Aorta (tissue), 5 donors: ENCODE measurements at places on chromosomes 6 and 20. TPM values are rescaled to one million over a fixed set of nuclear protein-coding genes. Genes with fewer than 3 reads are reported as not detected.

GRCh38 chr6:35368038-35368887 lies 25.9 kb downstream of the PPARD start:
- H3K27me3 ChIP-seq = no peaks in the 10 kb centered on the region
- H3K4me1 ChIP-seq = no peaks in the 10 kb centered on the region
- peak; percentile 57 for DNase-seq
- no peaks in the 10 kb centered on the region for H3K36me3 ChIP-seq
- H3K27ac ChIP-seq = no peak overlapping the region

DNA sequence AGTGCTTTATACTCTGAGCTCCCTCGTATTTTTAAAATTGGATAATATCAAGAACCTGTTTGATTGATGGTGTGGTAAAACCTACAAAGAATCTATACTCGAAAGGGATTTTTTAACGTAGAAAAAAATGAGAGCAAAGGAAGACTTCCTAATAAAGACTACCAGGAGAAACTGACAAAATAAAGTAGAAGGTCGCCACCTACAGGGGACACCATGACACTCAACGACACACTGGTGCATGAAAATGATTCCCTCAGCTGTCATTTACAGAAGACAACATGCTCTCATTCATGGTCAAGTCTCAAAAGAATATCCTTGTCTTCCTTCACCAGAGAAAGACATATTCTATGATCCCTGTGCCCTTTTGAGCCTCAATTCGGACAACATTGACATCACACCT lies 10.1 kb upstream of the NHSL1 start:
- no peaks in the 10 kb centered on the region for H3K4me1 ChIP-seq
- H3K27me3 ChIP-seq = no peaks in the 10 kb centered on the region
- H3K27ac ChIP-seq = no peak overlapping the region
- H3K4me3 ChIP-seq = no peak overlapping the region
- no peaks in the 10 kb centered on the region for H3K36me3 ChIP-seq

DNA sequence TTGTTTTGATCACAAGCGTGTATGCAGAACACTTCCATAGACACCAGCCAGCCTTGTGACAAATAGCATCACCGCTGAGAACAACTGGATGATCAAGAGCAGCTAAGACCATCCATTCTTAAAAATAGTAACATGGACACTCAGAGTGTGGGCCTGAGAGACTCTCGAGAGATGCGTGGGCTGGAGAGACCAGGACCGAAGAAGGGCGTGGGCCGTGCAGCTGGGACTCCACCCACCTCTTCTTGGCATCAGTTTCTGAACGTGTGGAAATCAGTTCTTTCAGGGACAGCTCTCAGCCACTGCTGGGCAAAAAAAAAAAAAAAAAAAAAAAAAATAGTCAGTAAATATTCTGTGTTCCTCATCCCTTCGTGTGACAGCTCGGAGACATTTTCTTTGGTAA lies 314.5 kb upstream of the CDH4 start:
- no peak overlapping the region for H3K4me3 ChIP-seq
- H3K4me1 ChIP-seq = no peaks in the 10 kb centered on the region
- H3K36me3 ChIP-seq = no peaks in the 10 kb centered on the region
- DNase-seq = no peak
- H3K27ac ChIP-seq = no peak overlapping the region

- H3K36me3 ChIP-seq = no peaks in the 10 kb centered on the region
- no peak overlapping the region for H3K27ac ChIP-seq
- DNase-seq = no peak
- no peaks in the 10 kb centered on the region for H3K27me3 ChIP-seq
These were observed 48.0 kb downstream of the MUC22 start for GRCh38 chr6:31058128-31058894.

DNA sequence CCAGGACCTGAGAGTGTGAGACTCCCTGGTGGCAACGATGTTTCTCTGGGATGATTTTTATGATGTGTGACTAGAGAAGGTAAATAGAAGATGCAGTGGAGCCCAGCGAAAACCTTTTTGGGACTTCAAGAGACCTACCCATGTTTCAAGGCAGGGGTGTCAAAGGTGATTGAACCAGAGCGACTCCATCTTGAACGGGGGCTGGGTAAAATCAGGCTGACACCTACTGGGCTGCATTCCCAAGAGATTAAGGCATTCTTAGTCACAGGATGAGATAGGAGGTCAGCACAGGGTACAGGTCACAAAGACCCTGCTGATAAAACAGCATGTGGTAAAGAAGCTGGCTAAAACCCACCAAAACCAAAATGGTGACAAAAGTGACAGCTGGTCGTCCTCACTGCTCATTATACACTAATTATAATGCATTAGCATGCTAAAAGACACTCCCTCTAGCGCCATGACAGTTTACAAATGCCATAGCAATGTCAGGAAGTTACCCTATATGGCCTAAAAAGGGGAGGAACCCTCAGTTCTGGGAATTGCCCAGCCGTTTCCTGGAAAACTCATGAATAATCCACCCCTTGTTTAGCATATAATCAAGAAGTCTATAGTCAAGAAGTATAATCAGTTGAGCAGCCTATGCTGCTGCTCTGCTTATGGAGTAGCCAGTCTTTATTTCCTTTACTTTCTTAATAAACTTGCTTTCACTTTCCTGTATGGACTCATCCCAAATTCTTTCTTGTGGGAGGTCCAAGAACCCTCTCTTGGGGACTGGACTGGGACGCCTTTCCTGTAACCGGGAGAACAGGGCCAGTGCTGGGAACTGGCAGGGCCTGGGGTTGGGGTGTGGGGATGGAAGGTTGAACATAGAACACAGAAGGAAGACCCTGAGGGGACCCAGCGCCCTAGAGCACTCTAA lies 526.4 kb downstream of the QKI start:
- DNase-seq = no peak
- no peak overlapping the region for H3K4me3 ChIP-seq
- H3K27me3 ChIP-seq = no peaks in the 10 kb centered on the region
- no peak overlapping the region for H3K27ac ChIP-seq

Gene SEMG1
- not detected for total RNA-seq

DNA sequence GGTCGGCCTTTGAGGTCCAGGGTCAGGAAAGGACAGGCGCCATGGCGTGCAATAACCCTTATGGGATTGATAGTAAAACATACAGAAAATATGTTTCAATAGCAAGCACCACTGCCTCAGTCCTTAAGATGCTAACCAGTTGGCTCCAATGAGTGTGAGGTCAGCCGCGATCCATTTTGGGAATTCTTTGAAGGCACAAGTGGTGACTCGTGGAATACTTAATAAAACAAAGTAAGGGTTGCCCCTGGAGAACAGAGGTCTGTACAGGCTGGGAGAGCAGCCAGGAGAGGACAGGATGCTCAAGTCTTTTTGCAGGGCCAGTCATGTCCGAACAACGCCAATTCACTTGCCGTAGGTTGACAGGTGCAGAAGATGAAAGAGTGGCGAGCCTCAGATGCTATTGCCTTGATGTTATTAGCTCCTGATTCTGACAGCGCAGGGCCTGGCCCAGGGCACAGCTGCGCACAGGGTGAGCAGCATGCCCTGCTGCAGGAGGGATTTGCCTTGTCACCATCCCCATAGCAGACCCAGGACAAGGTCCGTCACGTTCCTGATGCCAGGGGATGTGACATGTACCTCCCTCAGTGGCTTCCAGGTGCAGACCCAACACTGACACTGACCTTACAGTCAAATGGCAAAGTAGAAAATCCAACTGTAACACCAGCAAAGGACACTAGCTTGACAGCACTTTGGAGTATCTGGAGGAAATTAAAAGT lies 21.8 kb downstream of the SYNDIG1 start:
- no peak for DNase-seq
- H3K4me1 ChIP-seq = no peaks in the 10 kb centered on the region

- no peaks in the 10 kb centered on the region for H3K36me3 ChIP-seq
- no peak overlapping the region for H3K4me3 ChIP-seq
- no peaks in the 10 kb centered on the region for H3K4me1 ChIP-seq
- no peak for DNase-seq
- H3K27me3 ChIP-seq = no peaks in the 10 kb centered on the region
These were observed 194.4 kb downstream of the FOXA2 start for GRCh38 chr20:22389836-22390542.

DNA sequence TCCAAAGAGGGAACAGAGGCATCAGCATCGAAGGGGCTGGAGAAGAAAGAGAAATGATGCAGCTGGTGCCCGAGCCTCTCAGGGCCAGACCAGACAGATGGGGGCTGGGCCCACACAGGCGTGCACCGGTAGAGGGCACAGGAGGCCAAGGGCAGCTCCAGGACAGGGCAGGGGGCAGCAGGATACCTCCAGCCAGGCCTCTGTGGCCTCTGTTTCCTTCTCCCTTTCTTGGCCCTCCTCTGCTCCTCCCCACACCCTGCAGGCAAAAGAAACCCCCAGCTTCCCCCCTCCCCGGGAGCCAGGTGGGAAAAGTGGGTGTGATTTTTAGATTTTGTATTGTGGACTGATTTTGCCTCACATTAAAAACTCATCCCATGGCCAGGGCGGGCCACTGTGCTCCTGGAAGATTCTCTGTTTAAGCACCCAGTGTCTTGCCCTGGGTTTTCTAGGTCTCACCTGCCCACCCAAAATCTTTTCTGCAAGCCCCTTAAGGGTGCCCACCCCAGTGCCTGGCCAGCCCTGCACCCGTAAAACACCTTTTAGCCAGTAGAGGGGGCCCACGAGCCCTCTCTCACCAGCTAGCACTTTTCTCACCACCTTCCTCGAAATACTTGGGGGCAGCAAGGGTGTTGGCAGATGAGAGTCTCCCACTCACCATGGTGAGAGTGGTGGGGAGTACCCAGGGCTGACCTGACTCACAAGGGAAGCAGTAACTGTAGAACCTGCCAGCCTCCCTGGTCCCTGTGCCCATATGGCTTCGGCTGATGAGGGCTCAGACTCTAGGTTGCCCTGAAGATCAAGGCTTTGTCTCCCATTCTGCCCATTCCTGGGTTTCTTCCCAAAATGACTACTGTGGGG lies 35.7 kb upstream of the ID1 start:
- H3K27ac ChIP-seq = peak overlapping the region; percentile 33
- no peaks in the 10 kb centered on the region for H3K4me1 ChIP-seq
- no peak overlapping the region for H3K4me3 ChIP-seq
- peak; percentile 84 for DNase-seq
- H3K36me3 ChIP-seq = no peaks in the 10 kb centered on the region

DNA sequence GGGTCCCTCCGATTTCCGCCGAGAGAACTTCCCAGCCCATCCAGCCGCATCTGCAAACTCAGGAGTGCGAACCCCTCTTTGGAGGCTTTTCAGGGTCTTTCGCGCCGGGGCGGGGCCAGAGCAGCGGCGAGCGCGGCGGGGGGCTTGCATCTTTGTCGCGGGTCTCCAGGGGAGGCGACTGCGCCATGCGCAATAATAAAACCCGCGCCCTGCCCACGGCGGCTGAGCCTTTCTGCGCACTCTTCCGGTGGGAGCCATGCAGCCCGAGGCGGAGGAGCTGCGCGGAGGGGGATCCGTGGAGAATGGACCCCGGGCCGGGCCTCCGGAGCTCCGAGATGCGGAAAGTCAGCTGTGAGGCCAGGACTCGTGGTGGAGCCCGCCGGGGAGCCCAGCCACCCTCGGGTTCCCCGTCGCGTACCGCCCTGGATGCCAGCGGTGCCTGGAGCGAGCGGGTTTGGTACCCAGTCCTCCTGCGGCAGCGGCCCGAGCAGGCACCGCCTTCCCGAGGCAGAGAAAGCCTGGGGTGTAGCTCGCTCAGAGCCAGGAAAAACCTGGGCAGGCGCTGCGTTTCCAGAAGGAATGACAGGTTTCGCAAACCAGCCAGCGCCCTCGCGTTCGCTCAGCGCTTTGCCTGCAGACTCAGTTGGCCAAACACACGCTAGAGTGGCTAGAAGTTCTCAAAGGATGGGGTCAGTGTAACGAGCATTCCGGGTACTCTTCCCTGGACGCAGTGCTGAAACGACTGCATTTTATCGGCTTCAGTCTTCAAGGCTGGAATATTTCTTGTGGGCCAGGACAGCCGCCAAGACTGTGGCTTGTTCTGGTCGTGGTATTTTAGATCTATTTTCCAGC lies 1.2 kb downstream of the AKAP12 start:
- peak overlapping the region; percentile 58 for H3K4me3 ChIP-seq
- H3K27ac ChIP-seq = peak overlapping the region; percentile 6
- H3K36me3 ChIP-seq = no peaks in the 10 kb centered on the region
- H3K27me3 ChIP-seq = no peaks in the 10 kb centered on the region
- peak; percentile 82 for DNase-seq
- no peaks in the 10 kb centered on the region for H3K4me1 ChIP-seq

DNA sequence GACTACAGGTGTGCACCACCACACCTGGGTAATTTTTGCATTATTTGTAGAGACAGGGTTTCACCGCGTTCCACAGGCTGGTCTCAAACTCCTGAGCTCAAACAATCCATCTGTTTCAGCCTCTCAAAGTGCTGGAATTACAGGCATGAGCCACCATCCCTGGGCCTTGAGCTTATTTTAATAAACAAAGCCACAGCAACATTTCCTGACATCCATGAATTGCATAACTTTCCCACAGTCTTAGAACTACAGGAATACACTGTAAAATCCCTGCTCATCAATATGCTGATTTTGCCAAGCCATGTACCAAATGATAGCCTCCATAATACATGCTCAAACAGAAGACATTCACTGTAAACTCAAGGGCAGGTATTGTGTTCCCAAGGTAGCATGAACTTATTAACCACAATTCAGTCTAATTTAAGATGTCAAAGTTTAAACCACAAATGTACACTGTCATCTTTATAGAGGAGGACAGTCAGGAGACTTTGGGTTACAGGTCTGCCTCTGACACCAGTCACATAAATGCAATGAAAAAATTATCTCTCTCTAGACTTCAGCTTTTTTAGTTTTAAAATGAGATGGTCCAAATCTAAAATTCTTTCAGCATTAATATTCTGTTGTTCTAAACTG lies 40.0 kb downstream of the NUDT3 start:
- DNase-seq = no peak
- H3K4me3 ChIP-seq = no peak overlapping the region
- H3K27me3 ChIP-seq = no peaks in the 10 kb centered on the region

DNA sequence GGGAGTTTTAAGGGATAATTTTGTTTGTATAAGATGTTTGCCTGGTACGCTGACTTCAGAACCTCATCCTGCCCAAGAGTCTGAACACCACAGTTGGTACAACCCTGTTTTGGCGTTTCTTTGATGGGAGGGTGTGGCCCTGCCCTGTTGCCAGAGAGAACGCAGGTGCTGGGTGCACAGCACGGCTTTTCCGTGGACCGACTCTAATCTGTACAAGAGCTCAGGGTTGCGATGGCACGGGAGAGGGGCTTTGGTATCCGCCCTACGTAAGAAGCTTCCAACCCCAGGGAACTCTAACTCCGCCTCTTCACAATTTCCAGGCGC lies 1.3 kb downstream of the CYP24A1 start:
- no peak overlapping the region for H3K4me3 ChIP-seq
- no peaks in the 10 kb centered on the region for H3K4me1 ChIP-seq
- H3K27me3 ChIP-seq = peaks cover 2% of the 10 kb centered on the region
- no peak overlapping the region for H3K27ac ChIP-seq
- DNase-seq = no peak
- no peaks in the 10 kb centered on the region for H3K36me3 ChIP-seq
